Ureter (tissue), 1 donor: ENCODE measurements at places on chromosomes 5 and 9. TPM values are rescaled to one million over a fixed set of nuclear protein-coding genes. Genes with fewer than 3 reads are reported as not detected.

DNA sequence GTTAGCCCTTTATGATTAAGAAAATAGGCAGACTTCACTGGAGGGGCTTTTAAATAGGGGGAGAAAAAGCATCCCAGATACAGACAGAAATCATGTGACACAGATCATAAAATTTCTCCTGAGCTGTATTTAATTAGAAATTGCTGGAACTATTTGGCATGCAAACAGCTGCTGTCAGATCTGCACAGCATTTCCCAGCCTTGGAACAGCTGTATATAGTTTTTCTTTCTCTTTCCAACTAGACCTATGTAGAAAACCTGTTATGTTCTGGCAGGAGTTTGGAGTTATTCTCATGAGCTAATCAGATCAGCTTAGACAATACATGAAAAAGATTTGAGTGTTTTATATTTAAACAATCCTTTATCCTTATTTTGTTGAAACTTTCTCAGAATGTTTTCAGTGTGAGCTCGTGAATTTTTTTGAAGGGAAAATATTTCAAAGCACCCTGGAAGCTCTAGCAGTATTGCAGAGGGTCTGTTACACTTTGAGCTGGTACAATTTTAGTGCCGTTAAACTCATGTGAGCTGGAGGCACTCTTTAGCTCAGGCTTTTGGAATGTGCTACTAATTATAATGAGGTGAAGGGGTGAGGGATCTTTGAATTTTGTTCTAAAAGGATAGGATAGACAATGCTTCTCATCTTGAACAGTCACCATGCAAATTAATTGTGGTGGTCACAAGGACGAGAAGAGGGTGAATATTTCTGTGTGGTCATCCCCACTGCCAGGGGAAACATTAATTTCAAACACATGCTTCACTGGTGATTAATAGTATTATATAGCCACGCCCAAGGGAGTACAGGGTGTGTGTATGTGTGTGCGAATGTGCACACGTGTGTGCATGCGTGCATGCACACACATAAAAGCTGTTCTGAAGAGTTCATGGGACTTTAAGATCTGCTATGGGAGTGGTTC is 239.4 kb upstream of the FBXL7 start:
- DNase-seq, result no peak

- peak; percentile 49 for DNase-seq
Observed at GRCh38 chr9:83622939-83623678, at the start of gene IDNK. TSS of gene IDNK (plus strand) at chr9:83623143. CDS start at chr9:83623172, 29 bp downstream.

Gene PCDHGC5
- total RNA-seq, result 2.8 TPM

Gene PCDHGC3
- total RNA-seq, result 52.6 TPM

DNA sequence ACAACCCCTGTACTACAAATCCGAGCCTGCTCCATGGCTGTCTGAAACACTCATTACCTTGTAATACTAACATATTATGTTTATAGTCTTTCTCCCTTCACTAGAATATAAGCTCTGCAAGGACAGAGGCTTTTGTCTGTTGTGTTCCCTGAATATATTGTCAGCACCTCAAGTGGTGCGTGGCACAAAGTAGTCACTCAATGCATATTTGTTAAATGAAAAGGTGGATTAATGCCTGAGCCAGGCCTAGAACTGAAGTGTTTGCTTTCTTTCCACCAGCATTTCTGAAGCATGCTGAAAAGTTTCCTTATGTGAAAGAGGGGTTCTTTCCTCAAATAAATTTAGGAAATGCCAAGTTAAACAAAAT is 36.3 kb downstream of the ELL2 start:
- no peak for DNase-seq

Gene SERF1B
- 16.8 TPM for total RNA-seq

GRCh38 chr9:110278080-110278707 is 21.9 kb upstream of the TXN start:
- DNase-seq, result no peak

DNA sequence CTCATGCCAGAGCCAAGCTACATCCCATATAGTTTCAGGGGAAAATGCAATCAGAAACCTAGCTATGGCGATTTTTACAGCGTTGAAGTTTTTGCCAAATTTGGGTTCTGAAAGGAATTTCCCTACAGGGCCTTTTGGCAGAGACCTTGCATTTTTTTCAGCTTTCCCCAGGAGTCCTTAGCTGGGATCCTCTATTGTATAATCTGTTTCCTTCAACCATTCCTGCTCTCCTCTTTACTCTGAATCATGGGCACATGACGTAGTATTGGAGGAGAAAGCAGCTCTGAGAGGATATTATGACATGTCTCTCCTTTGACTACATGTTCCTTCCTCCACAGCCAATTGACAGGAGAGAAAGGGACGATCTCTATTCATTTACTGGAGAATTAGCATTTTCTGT is 118.5 kb upstream of the ERCC6L2 start:
- DNase-seq, result no peak

Gene FBP1
- total RNA-seq, result 231 TPM

GRCh38 chr5:38378579-38378978 is 120.2 kb downstream of the EGFLAM start:
- no peak for DNase-seq

GRCh38 chr9:98201102-98201501 is 8.7 kb upstream of the CORO2A start:
- no peak for DNase-seq

GRCh38 chr5:92594031-92594430 is 987.0 kb downstream of the NR2F1-AS1 start:
- DNase-seq, result no peak

- peak; percentile 45 for DNase-seq
Observed at GRCh38 chr5:135377751-135378680, 21.0 kb downstream of the MACROH2A1 start.

Gene ZNF462
- total RNA-seq, result 74.8 TPM

GRCh38 chr5:32275396-32275741 is 37.4 kb downstream of the MTMR12 start:
- DNase-seq, result no peak

GRCh38 chr5:124783285-124783684 is 36.8 kb upstream of the ZNF608 start:
- DNase-seq, result no peak

GRCh38 chr9:69433392-69433791 is 108.4 kb downstream of the ENTREP1 start:
- no peak for DNase-seq

- no peak for DNase-seq
Observed at GRCh38 chr5:176700239-176700847, 53.1 kb downstream of the TSPAN17 start.

GRCh38 chr5:75513841-75514240 is 2.1 kb downstream of the POLK start:
- no peak for DNase-seq

GRCh38 chr9:109477258-109478050 is 20.7 kb downstream of the PTPN3 start:
- DNase-seq, result peak; percentile 80

DNA sequence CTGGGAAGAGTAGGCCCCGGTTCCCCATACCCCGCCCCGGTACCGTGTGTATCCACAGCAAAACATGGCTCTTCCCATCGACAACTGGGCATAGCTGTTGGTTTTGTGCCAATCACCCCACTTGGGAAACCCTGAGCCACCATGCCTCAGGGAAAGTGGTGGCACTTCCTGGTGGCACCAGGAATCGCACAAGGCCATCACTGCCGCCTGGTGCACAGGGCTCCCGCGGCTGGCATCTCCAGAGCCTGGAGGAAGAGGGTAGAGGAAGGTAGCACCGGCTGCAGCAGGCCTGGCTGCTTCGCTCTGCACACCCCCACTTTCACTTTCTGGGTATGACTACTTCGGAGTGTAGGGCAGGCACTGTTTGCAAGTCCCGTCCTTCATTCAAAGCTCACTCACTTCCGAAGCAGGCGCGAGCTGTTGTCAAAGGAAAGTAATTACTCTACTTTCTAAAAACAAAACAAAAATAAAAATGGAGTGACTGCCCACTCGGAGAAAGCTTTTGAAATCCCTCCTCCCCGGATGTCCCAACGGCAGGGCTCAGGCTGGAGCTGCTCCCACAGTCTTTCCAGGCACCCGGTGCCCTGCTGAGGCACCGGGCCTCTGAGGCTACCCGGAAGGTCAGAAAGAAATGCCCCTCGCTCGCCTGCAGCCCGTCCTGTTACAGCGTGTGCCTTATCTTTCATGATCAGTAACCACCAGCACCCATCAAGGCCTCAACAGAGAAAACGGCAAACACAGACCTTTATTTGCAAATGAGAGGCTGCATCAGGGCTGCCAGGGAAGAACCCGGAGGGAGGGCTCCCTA is 2.0 kb downstream of the BRD3 start:
- peak; percentile 74 for DNase-seq

DNA sequence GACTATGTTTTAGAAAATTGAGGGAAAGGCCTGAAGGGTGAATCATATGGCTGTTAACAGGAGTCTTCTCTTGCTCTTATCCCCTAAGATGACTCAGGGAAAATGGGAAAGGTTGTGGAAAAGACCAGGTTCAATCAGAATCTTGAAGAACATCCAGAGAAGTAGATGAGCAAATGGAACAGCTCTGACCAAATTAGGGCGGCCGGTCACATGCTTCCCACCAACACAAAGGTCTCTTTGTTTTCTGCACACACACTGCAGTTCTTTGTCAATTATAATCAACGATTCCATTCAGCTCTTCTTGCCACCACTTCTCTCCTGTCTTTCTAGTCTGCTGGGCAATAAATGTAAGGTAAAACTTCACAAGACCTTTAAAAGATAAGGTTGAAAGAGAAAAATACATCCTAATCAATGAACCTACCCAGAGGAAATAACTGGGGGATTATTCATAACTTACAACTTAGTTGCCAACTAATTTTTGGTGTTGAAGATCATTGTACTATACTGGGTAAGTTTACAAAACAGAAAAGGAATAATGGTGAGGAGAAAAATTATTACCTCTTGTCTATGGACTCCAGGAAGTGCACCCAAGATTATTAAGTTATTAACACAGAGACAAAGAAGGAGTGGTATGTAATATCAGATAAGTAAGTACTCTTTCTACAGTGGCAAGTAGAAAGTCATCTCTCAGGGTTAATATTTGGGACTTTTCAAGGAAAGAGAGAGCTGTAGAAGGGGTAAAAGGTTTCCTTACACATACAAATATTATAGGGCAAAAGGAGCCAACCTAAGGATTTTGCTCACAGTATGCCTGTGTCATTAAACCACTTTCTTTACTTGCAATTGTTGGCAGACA is 441.9 kb upstream of the PIK3R1 start:
- no peak for DNase-seq

DNA sequence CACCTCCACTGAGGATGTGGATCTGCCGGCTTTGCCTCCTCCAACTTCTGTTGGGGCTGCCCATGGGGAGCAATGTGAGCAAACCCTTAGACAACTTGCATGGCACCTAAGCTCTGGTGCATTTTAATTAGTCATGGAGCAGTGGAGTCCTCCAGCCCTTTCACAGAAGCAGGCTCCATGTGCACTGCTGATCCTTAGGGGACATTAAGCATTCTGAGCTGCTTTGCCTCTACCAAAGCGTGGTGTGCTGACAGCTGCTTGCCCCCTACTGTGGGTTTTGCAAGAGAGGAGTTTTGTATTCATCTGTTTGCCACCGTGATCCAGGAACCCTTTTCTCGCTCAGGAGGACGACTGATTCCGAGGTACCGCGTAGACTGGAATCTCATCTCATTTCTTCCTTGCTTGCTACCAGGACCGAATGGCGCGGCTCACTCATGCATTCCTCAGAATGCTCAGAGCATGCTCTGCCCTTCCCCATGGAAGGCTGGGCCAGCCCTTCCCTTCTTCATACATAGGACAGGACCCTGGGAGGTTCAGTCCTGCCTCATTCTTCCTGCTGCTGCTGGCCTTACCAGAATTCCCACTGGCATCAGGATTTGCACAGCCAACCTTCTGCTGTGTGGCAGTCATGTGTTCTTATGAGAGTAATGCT is 432.5 kb downstream of the GADD45G start:
- no peak for DNase-seq

DNA sequence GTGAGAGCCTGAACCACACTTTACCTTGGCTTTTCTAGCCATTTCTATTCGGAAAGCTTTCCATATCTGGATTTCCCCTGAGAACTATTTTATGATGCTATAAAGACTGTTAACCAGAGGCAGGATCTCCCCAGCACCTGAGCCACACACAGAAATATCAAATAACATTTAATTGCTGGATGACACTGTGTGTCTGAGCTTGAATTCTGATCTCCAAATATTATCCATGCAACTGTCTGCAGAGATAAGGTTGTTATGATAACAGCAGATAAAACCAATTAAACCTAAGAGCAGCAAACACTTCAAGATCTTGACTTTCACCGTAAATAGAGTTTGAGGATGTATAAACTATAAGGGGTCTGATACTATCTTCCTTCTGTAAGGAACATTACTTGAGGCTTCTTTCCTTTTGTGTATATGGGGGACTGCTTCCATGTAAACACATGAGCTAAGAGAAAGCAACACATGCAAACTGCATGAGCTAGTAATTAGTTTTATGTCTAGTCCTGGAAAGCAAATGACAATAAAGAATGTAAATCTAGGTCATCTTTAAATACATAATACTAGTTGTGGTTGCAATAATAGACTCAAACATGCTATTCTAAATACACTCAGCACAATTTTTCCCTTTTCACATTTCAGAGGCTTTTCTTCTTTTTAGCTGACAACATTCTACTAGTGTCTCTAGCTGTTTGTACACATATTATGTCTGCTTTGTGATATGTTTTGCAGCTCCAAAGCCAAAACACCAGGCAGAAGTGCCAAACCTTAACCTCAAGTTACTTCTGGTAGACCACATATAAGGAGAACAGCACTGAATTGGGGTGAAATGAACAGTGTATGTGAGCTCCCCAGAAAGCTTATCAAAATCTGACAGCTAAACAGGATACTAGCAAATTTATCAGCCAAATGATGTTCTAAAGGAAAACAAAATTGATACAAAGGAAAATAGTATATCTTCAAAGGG is 136.5 kb downstream of the EFNA5 start:
- no peak for DNase-seq

DNA sequence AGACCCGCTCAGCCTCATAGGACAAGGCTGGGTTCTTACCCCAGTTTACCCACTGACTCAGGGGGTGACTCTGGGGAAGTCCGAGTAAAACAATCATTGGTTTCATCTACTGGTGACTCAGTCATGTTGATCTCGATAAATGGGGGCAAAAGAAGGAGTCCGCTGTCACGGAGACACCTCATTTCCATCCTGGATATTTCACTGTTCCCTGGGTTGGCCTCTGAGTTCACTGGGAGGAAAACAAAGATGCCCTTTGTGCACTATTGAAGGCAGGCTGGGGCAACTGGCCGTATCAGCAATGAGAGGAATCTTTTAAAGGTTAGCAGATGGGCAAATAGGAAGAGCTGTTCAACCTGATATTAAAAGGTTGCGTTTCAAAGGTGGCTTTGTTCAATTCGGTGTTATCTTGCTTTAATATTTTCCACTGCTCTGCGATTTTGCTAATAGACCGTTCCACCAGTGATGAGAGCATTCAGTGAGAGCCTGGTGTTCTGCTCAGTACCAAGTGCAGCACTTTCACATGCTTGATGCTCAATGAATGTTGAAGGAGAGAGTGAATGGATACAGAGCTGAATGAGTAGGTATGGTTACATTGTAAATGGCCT is 110.2 kb upstream of the EGFLAM start:
- no peak for DNase-seq

- DNase-seq, result no peak
Observed at GRCh38 chr9:76502746-76503145, 43.8 kb downstream of the GCNT1 start.

DNA sequence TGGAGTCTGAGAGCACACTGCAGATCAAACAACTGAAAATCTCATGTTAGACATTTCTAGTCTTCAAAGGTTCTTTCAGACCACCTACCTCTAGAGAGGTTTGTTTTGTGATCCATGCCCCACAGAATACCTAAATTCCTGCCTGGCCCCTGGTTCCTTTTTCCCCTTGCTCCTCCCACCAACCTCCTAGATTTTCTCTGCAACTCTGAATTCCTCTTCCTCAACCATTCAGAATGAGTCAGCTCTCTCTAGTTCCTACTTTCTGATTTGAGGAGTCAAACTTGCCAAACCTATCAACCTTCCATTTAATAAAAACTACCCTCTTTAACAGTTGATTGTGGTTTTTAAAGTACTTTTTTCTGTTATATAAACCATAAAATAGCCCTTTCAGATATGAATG is 83.2 kb upstream of the ZNF462 start:
- no peak for DNase-seq
